ENCODE measurements at places on chromosomes 13 and 19. TPM values are rescaled to one million over a fixed set of nuclear protein-coding genes. Genes with fewer than 3 reads are reported as not detected.

DNA sequence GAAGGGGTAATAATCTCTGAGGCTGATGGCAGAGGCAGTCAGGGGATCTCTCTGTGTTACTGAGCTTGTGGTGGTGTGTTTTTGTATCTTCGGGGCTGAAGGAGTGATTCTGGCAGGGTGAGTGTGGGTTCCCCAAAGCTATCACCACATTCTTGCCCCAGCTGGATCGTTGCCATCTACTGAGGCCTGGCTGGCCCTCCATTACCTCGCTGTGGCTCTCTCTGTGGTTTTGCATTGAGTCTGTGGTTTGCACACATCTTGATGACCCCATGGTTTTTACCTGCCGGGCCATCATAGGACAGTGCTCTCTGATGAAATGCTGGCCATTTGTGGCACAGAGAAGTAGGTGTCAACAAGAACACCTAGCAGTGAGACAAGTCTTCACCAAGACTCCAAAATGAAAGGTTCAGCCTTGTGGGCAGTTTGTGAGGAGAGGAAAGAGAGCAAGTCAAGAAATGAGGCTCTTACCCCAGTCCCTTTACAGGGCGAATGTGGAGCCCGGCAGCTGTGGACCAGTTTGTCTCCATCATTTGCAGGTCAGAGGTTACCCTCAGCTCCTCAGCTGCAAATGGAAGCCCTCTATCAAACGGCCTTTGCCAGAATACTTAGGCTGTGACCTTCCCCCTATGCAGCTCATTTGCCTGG, 69.0 kb upstream of the NPAS1 start:
- DNase-seq, result peak; percentile 67

DNA sequence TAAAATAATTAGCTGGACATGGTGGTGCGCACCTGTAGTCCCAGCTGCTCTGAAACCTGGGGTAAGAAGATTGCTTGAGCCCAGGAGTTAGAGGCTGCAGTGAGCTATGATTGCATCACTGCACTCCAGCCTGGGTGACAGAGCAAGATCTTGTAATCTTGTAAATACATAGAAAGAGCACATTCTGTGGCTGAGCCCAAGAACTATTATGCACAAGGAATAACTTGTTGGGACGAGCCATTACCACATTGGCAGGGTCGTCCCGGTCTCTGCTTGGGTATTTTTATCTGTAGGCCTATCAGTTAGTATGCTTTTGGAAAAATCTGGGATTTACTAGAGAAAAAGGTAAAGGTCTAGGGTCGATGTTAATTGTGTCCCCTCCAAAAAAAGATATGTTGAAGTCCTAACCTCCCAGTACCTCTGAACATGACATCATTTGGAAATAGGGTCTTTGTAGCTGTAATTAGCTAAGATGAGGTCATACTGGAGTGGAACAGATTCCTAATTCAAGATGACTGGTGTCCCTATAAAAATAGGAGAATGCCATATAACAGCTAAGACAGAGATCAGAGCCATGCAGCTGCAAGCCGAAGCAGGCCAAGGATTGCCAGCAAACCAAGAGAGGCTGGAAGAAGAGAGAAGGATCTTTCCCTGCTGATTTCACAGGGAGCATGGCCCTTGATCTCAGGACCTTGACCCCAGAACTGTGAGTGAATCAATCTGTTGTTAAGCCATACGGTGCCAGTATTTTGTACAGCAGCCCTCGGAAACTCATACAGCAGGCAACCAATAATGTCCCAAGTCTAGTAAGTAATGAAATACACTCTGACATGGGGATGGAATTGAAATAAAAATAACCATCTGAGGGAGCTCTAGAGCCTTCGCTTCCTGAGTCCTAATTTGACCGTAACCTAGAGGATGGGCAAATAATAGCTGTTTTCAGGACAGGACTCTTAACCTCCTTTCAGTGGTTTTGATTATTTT, 77.0 kb downstream of the TM9SF2 start:
- peak; percentile 10 for DNase-seq

- DNase-seq, result peak; percentile 42
Measured at GRCh38 chr19:8398311-8398771, 8.2 kb downstream of the RAB11B start.

CALR3 gene
- not detected for total RNA-seq

SRRM5 gene
- 0.05 TPM for total RNA-seq

CYP4F8 gene
- total RNA-seq, result not detected

PNMA8C gene
- total RNA-seq, result not detected

TIMM13 gene
- total RNA-seq, result 48.3 TPM

LCP1 gene
- total RNA-seq, result 21.3 TPM

DNA sequence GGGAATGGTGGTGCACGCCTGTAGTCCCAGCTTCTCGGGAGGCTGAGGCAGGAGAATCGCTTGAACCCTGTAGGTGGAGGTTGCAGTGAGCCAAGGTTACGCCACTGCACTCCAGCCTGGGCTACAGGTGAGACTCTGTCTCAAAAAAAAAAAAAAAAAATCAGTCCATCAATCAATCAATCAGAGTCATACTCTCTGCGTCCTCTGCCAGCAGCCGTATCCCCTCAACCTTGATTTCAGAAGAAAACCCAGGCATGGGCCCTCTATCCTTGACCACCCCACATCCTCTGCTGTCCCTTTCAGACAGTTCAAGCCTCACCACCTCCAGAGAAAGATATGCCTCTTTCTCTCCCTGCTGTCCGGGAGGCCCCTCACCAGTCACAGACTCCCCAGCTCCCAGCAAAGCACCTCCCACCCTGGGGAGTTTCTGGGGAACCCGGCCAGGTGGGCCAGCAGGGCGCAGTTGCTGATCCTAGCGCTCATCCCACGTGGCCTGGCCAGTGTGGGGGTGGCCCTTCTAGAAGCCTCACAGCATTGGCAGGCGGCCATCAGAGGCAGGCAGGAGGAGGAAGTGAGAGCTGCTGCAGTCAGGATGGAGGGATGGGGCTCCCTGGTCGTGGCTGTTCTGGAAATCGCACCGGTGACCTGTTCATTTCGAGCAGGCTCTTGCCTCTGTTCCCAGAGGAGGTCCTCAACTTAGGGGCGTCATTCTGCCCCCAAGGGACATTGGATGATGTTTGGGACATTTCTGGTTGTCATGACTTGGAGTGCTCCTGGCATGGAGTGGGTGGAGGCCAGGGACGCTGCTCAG, 10.2 kb upstream of the JSRP1 start:
- peak; percentile 68 for DNase-seq

TUBA3C gene
- total RNA-seq, result 1.3 TPM

FCER2 gene
- total RNA-seq, result not detected

GRCh38 chr13:41763782-41764181, 197.1 kb downstream of the VWA8 start:
- DNase-seq, result no peak

GRCh38 chr13:67147342-67148133, 82.6 kb downstream of the PCDH9 start:
- DNase-seq, result no peak

DNA sequence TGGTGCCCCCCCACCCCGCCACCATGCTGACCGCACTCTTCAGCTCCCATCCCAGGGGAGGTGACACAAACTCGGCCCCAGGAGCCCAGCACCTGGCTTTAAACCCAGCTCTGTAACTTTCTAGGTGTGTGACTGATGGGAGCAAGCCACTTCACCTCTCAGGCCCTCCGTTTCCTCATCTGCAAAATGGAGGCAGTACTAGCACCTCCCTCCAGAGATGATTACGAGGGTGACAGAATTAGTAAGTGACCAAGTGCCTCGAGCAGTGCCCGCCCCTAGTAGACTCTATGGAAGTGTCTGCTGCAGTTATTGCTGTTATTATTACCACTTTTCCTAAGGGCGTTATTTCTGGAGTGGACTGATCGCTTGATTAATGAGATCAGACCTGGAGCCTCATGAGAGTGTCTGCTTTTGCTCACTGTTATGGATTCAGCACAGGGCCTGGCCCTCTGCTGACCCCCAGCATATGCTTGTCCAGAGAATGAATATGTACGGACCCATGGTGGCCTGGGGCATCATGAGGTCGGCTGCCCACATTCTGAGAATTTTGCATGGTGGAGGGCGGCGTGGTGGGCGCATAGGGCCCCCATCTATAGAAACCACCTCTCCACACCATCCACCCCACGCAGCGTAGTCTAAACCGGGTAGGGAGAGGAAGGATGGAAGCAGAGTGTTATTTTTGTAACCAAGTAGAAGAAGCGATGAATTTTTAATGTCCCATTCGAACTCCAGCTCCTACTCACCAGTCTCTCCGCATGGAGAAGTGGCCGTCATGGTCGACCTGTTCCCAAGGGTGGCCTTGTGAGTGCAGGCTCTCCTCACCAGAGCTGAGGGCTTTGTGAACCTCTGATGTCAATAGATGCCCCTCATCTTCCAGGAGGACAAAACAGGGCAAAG, 48.2 kb downstream of the CAPN12 start:
- no peak for DNase-seq

DNA sequence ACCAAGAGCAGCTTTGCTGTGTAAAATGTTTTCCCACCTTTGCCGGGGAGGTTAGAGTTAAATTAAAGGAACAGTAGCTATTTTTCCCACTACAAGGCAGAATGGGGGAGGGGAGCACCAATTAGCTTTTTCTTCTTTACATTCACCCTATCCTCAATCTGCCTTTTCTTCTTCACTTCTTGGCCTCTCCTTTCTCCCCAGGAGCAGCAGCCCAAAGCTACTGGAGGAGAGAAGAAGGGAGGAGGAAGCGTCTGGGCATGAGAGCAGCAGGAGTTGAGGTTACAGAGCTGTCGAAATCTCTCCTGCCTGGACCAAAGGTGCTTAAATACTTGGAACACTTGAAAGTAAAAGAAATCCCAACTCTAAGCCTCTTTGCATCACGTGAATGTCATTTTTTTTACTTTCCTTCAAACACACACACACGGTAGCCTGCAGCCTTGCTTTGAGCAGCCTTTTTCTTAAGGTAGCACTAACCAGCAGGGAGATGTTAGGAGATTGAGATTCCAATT, 39.0 kb upstream of the WASF3 start:
- DNase-seq, result no peak

GRCh38 chr13:33918199-33918932, 100.4 kb downstream of the RFC3 start:
- peak; percentile 84 for DNase-seq

DNA sequence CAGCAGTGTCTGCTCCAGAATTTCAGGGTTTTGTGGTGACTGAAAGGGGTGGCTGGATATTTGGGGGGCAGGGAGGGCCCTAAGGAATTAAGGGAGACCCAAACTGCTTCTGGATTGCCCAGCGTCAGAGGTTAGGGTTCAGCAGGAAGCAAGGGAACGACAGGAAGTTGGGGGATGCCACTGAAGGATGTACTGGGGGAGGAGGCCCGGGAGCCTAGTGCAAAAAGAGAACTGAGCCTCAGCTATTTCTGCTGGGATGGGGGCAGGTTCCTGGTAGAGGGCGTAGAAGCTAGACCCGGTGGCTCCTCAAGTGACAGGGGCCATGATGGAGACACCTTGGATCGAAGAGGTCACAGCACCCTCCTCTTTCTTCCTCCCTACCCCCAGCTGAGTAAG, 1.1 kb downstream of the CYP2S1 start:
- DNase-seq, result no peak

DNA sequence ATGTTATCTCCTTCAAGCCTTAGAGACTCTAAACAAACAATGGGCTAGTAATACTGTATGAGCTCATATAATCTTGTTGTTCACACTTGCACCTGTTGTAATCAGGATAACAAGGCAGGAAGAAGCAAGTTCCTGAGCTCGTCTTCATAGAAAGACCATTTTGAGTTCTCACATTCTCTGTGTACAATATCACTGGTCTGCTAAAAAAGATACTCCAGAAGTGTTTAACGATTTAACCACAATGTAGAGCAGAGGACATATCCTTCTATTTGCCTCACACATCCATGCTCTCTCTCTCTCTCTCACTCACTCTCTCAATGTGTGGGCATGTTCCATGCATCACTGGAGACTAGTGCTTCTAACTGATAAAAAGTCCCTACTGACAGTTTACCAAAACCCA, 122.9 kb downstream of the MIPEP start:
- no peak for DNase-seq

DNA sequence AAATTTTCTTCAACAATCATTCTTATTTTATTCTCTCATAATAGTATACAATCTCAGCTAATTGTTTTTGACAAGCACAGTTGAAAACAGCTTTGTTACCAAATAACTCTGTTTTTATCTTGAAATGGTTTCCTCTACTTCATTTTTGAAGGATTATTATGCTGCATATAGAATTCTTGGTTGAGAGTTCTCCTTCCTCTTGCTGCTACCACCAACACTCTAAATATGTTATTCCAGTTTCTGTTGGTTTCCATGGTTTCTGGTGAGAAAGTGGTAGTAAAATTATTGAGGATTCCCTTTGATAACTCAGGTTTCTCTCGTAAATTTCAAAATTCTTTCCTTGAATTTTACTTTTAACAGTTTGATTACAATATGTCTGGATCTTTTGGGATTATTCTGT, 1725.9 kb downstream of the PCDH9 start:
- no peak for DNase-seq

DNA sequence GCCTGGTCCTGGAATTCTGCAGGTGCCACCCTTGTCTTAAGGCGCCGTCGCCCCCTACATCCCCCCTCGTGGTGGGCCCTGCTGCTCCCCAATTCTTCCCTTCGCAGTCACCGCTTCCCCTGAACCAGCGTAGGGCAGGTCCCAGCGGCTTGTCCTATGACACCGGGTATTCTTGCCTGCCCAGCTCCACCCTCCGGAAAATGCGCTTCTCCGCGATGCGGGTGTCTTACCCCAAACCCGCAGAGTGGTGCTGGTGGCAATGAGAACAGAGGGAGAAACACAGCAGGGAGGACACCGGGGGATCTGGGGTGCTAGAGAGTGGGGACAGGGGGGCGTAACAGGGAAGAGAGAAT, 9.0 kb downstream of the ZNF808 start:
- DNase-seq, result no peak

- no peak for DNase-seq
Measured at GRCh38 chr13:94129490-94129894, 350.0 kb downstream of the DCT start.

DNA sequence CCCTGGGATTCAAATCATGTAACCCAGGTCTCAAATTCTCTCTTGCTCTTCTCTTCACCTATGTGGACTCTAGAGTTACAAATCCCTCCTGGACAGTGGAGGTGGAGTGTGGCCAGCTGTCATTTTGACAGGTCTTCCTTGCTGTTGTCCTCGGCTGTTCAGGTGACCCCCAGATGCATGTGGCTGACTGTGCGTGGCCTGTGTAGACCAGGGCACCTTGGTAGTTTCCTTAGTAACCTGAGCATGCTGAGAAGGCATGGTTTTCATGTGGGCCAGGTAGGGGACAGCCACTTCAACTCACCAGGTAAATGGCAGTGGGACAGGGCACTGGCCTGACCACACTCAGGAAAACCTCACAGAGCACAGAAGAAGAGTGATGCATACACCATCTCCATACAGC, 155.0 kb upstream of the TSHZ3 start:
- no peak for DNase-seq

C13orf46 gene
- total RNA-seq, result 0.10 TPM

CABP5 gene
- total RNA-seq, result 2.8 TPM

Data from M059J (cell line).